Activated naive CD4-positive, alpha-beta T cell treated with anti-CD3 and anti-CD28 coated beads for 36 hours (primary cell): ENCODE measurements at places on chromosomes 7 and 10.

DNA sequence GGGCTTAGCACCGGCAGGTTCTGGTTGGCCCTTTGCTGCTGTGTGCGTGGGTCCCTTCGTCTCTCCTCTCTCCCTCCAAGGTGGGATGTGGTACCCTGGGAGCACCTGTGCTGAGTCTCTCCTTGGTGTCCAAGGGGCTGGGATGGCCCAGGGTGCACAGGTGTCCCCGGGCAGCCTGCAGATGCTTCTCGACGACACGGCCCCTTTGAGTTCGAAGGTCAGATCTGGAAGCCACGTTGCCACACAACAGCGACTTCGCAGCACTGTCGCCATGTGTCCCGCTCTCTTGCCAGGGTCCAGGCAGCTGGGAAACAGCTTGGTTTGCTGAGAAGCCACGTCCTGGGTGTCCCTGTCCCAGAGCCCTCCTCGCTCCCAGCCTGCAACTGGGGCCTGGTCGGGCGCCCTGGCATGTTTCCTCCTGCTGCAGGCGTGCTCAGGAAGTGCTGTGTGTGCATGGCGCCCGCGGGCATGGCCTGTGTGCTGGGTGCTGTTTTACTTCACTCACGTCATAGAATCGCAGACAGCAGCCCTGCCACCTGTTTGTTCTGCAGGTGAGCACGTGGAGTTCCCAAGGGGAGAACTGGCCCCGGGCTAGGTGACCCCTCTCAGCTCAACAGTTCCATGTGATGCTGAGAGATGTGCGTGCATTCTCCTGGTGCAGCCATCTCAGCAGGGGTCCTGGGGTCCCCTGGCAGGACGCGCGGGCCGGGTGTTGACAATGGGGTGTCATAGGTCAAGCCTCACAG is 70.9 kb downstream of the DNAJB6 start:
- no peak for DNase-seq

- DNase-seq: no peak
These were observed 15.8 kb upstream of the BNIP3 start for GRCh38 chr10:131997366-131998049.

DNA sequence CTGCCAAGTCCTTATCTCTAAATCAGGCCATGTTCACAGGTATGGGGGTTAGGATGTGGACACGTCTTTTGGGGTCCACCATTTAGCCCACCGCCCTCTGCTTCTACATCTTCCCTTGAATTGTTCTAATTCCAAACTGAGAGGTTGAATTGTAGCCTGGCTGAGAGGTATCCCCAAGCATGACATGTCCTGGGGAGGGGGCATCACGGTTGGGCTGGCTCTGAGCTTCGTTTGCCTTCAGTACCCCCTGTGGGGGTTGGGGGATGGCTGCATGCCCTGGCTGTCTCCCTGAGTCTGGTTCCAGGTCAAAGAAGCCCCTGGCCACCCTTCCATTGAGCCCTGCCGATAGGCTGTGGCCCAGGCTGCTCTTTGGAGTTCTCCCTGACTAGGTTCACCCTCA is 204.6 kb downstream of the GLRX3 start:
- no peak for DNase-seq

- DNase-seq: no peak
These were observed 580.5 kb downstream of the INHBA start for GRCh38 chr7:41122256-41122987.

DNA sequence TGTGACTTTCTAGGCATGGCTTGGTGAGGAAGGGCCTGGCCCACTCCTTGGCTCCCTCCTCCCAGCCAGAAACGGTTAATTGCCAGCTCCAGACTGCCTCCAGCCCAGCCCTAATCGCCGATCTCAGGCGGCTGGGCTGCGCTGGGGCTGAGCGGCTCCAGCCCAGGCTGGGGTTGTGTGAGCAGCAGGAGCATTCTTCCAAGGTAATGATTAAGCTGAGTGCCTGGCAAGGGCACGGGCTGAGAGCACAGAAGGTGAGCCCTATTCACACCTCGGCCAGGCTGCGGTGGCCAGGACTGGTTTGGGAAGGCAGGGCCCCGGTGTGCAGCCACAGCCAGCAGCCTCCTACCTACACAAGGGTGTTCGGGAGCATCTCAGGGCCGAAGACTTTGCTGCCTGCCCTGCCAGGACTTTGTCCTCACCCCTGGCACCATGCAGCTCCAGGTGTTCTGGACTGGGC is at the start of gene TMEM72:
TSS of gene TMEM72 (plus strand) at position 257 of the 460 bp plus-strand sequence. CDS start at position 433, 176 bp downstream.
- no peak for DNase-seq

DNA sequence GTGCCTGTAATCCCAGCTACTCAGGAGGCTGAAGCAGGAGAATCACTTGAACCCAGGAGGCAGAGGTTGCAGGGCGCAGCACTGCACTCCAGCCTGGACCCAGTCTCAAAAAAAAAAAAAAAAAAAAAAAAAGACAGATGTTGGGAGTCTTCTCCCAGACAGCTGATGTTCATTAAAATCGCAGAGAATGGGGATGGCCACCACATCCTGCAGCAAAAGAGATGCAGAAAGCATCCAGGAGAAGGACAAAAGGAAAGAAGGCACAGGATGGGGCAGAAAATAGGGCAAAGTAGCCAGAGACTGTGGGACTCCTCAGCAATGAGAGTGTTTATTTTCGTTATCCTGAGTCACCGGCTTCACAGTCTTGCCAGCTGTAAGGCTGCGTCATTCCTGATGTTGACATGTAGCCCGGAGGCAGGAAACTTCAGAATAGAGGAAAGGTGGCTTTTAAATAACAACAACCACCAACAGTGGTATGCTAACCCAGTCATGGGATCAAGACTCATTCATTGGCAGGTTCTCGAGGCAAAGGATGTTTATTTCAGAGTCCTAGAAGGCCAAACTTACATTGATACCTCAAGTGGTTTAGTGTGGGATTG is 149.5 kb upstream of the SVIL start:
- DNase-seq: no peak

- no peak for DNase-seq
These were observed 252.3 kb downstream of the CXCL12 start for GRCh38 chr10:44132361-44133289.

GRCh38 chr10:132742837-132743194 is 43.1 kb downstream of the NKX6-2 start:
- no peak for DNase-seq

GRCh38 chr10:105159268-105159667 is 518.2 kb downstream of the SORCS3 start:
- no peak for DNase-seq

GRCh38 chr7:36630112-36630650 is 94.1 kb downstream of the AOAH start:
- DNase-seq: no peak

DNA sequence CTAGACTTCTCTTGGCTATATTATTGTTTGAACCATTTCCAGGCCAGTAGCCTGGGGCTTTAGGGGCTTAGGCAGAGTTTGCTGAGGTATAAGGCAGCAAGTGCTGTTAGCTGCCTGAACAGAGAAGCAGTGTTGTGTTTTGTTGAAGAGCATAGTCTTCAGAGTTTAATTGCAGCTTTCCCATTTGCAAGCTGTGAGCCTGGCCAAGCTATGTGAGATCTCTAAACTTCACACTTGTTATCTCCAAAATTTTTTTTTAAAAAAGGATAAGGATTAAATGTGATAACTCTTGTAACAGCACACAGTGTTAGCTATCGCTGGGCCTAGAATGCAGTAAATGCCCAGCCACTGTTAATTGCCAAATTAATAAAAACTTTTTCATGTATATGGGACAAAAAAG is 782.4 kb downstream of the REEP3 start:
- no peak for DNase-seq

DNA sequence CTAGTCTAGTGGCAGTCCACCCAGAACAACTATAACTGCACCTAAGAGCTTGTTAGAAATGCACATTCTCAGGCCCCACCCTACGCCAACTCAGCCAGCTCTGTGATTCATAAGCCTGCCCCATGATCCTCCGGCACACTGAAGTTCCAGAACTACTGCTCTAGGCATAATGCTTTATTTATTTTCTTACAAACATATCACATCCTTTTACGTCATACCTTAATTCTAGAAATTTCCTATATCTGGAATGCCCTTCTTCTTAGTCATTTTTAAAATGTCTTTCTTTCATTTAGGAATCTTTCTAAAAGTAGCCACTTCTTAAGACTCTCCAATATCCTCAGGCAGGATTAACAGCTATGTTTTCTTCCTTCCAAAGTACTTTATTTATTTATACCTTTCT is 480.1 kb downstream of the INHBA start:
- no peak for DNase-seq

DNA sequence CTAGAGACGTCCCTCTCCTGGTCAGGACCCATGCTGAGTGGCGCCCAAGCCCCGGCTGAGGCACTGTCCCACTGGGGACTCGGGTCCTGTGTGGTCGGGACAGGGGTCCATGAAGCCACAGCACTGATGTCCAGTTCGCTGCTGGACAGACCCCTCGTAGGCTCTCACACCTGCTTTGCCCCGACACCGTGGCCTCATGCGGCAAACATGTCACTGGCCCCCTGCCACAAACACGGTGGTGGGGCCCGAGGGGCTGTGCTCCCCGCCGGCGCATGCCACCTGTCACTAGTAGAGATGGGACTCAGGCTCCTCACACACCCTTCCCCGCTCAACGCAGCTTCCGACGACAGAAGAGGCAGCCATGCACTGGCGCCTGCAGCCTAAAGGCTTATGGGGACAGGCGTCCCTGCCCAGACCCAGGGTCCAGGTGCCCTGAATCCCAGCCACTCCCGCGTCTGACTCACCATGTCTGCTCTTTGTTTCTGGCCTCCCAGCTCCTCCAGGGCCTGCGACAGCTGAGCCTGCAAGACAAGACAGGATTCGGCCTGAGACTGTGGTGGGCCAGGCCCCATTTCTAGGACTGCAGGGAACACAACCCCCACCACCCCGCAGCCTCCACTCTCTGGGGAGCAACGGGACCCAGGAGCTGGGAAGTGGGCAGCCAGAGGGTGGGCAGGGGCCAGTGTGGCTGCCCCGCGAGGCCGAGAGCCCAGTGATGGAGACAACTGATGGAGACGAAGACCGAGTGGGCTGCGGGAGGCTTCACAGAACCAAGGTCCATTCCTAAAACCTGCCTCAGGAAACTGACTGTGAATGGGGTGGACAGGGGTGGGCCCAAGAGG is 230.9 kb downstream of the MAD1L1 start:
- no peak for DNase-seq

- DNase-seq: no peak
These were observed 88.6 kb downstream of the RNF216 start for GRCh38 chr7:5692845-5693278.

- DNase-seq: peak; percentile 64
These were observed 36.5 kb upstream of the AP5Z1 start for GRCh38 chr7:4738711-4739527.

DNA sequence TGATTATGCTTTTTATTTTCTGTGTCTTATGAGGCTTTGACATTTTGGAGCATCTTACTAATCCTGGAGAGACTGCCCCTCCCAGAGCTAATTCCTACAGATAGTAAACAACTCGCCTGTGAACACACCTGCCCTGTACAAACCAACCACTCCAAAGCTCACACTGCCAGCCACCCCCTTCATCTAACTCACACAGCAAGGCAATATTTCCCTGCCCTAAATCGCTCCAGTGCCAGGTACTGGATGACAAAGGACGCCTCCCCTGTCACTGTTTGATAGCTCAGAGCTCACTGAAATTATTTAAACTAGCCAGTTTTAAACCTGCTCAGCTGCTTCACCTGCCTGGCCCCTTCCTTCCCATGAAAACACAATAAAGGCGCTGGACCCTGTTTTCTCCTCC is 535.1 kb upstream of the CELF2 start:
- no peak for DNase-seq

GRCh38 chr10:75611172-75611992 is 180.0 kb downstream of the LRMDA start:
- no peak for DNase-seq

- no peak for DNase-seq
These were observed 67.2 kb upstream of the CSTF2T start for GRCh38 chr10:51766423-51767102.

- peak; percentile 23 for DNase-seq
These were observed 851 bp upstream of the GOT1 start for GRCh38 chr10:99431190-99431760.

DNA sequence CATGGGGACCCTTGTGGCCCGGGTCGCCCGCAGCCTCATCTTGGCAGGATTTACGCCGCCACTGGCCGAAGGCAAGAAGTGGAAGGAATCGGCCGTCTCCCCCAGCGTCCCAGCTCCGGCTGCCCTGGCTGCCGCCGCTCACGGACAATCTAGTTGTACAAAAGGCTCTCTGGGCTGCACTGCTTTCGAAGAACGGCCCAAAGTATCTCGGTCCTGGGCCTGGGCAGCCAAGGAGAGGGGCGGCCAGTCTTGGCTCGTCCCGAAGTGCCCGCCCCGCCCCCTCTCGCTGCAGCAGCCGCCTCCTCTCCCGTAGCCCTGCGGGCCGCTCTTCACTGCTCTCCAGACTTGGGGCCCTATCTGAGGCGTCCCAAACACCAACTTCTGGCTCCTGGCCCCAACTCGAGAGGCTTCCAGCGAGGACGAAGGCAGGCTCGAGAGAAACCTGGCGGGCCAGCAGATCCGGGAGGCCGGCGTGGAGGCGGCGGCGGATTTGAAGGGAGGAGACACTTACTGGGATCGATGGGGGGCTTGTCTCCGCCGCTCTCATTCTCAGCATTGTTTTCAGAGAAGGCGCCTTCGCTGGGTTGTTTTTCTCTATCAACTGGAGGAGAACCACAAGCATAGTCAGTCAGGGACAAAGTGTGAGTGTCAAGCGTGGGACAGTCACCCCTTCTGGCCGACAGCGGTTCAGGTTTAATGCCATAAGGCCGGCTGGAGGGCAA is 809 bp downstream of the HOXA9 start:
- no peak for DNase-seq

GRCh38 chr7:35549781-35550180 is 145.2 kb downstream of the HERPUD2 start:
- DNase-seq: no peak

GRCh38 chr7:148672041-148672440 is 26.7 kb upstream of the CUL1 start:
- no peak for DNase-seq

GRCh38 chr10:104246976-104247375 is 7.7 kb upstream of the GSTO1 start:
- peak; percentile 34 for DNase-seq

DNA sequence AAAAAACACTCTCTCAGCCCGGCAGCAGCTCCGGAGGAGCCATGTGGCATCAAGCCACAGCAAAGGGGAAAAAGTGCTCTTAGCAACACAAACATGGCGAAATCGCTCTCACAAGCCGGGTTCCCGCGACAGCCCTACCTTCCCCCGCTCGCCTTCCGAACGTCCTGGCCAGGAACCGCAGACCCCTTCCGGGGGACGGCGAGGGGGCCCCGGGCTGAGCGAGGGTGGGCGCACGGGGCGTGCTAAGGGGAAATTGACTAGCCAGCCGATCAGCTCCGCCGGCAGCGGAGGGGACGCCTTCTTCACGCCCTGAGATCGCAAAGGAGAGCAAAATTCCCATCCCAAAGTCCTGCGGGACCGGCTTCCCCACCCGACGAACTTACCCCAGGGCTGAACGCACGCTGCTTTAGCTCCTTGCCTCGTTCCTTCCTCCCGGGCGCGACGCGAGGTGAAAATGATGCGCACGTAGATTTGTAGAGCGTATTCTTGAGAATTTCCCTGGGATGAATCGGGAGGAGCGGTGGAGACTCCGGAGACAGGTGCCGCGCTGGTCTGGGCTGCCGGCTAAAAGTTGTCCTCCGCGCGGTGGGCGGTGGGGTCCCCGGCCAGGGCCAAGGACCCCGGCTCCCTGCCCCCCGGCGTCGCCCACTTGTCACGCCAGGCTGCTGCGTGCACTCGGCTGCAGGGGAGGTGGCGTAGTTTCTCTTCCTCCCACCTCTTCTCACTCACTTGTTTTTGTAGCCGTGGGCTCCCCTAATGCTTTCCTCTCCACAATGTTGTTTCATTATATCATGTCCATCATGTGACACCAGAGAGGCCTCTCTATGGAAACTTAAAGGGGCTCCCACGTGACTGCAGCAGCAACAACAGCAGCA is 220.1 kb upstream of the MKLN1 start:
- DNase-seq: peak; percentile 82

- DNase-seq: no peak
These were observed 8.0 kb downstream of the SAR1A start for GRCh38 chr10:70162151-70162891.
